H4 (cell line): ENCODE measurements at places on chromosomes 7 and 10.

- DNase-seq, result no peak
Measured at GRCh38 chr10:62708569-62708968, 96.0 kb upstream of the ADO start.

DNA sequence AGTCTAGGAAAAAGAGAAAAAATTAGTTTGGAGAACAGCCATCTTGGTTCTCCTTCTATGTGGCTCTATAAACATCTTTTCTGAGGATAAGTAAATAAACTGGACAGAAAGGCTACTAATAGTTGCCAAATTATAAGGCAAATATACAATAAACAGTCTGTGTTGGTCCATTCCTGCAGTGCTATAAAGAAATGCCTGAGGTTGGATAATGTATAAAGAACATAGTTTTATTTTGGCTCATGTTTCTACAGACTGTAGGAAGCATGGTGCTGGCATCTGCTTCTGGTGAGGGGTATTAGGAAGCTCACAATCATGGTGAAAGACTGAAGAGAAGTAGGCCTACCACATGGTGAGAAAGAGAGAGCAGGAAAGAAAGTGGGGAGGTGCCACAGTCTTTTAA, 209.7 kb downstream of the MACC1 start:
- DNase-seq, result peak; percentile 42

GRCh38 chr10:121598263-121599249, at the start of gene FGFR2:
Gene FGFR2 (minus strand): TSS chr10:121598444. CDS start chr10:121593817, 4,627 bp downstream.
- peak; percentile 46 for DNase-seq

DNA sequence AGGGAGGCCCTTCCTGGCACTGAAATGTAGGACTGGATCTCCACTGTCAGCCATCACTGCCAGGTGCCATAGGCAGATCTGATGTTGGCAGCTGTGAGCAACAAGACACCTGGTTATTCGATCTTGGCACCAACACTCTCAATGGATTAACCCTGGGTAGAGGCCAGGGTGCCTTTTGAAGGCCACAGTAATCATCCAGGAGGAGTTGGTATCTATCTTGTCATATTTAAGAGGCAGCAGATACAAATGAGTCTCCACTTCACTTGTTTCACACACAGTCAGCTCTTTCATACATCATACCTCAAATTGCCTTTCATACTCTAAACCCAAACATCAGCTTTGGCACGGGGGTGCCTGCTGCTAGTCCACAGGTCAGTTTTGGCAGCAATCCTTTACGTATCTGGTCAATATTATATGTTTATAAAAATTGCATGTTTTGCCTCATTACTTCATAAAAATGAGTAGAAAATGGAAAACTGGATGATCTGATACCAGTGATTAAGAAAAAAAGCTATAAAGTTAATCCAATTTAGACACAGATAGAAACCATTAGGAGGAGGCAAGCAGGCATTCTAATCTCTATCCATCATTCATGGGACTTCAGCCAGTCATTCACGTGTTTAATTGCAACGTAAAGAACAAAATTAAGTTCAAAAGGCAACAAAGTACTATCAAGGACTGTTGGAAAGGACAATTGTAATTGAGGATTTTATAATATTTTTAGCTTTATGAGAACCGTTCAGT, 12.7 kb upstream of the CACUL1 start:
- no peak for DNase-seq

DNA sequence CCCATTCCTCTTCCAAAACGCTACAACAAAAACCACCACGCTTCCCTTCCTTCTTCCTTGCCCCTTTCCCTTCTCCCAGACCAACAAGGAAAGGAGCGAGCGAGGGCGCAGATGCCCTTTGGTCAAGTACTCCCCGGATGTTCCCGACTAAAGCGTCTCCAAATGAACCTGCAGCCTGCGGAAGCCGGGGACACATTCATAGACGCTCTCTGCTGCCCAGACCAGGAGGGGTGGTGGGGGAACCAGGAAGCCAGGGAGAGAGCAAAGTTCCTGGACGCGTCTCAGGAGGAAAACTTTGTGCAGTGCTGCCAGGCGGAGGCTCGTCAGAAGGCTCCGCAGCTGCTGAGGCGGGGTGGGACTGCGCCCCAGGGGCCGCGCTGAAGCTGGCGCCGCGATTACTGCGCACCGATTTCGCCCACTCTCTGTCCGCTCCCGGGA, 754 bp downstream of the SEMA3D start:
- DNase-seq, result peak; percentile 41

DNA sequence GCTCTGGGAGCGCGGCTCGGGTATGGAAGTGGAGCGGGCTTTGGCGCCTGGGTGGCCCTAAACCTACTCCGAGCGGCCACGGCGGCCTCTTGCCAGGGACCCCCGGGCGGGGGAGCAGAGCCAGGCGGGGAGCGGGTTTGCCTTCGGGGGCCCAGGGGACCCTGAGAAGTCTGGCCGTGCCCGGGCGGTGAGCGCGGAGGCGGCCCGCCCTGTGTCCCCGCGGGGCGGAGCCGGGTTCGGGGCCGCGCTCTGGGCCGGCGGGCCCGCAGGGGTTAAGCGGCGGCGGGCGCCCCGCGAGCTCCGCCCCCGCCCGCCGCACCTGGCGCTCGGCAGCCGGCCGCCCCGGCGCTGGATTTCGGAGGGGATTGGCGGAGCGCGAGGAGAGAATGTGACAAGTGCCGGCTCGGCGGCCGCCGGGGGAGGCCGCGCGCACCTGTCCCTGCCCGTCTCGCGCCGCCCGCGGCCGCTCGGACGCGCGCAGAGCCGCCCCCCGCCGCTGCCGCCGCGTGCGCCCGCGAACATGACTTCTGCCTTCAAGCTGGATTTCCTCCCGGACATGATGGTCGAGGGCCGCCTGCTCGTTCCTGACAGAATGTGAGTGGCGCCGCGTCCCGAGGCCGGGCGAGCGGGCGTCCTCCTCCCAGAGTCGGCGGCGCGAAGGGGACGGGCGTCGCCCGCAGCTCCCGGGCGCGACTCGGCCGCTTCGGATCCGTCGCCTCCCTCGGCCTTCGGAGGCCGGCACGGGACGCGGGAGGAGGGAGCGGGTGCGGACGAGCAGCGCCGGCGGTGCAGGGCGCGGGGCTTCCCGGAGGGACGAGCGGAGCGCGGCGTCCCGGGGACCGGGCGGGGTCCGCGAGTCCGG, at the start of gene CELF2:
Gene CELF2, plus strand, starts transcription at position 303 of the 862 bp plus-strand sequence. Its CDS starts 218 bp downstream, at position 521.
- no peak for DNase-seq

DNA sequence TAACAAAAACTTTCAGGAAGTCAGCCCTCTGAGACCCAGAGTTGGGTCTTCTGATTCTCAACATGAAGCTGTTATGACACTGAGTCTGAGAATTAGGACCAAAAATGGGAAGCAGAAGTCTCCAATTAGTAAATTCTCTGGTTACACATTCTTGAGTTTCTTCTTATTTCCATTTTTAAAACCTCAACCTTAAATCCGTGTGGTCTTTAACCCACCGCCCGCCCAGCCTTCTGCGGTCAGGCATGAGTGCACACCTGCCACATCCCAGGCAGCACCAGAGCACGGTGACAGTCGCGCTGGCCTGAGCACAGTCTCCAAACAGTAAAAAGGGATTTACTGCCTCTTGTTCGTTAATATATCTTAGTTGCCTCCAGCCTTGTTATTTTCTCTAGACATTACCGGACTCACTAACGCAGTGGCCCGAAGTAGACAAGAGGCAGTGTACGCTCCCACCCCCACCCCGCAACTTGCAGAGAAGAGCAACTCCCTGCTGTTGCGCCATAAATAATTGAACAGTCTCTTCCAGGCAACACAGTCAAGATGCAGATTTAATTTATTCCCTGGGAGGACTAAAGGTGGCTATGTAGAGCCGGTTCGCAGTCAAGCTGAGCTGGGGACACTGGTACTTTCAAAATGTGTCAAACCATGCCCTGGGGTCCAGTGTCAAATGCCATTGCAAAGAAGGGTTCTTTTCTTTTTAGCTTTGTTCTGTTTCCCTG, 147.0 kb upstream of the CELF2 start:
- DNase-seq, result no peak

GRCh38 chr7:151687523-151688235, 168.0 kb upstream of the RHEB start:
- peak; percentile 99 for DNase-seq

DNA sequence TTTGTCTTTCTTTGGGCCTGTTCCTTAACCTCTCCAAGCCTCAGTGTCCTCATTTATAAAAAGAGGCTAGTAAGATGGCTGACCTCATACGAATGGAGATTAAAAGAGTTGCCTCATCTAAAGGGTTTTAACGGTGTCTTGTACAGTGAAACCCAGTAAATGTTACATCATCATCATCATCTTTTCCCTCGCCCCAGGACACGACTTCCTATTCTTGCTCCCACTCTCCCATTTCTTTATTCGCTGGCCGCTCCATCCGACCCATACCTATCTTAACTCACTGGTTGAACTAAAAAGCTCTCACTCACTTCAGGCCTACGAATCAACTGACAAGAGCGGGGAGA, 554 bp downstream of the FRA10AC1 start:
- no peak for DNase-seq

DNA sequence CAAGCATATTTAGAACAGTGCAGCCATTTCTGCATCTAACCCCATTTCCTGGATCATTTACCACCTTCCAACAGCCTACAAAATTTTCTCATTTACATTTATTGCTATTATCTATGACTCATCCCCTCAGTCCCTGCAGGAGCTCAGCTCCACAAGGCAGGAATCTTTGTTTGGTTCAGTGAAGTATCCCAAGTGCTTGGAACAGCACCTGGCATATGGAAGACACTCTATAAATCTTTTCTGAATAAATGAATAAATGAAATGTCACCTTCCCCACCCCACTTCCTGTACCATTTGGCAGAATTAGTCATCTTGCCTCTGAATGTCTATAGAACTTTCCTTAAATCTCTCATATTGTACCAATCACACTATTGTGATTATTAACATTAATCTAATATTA, 110.7 kb downstream of the HIP1 start:
- DNase-seq, result no peak

- no peak for DNase-seq
Measured at GRCh38 chr7:136230210-136230609, 253.1 kb upstream of the MTPN start.

GRCh38 chr7:123348690-123349089, 148.9 kb upstream of the SLC13A1 start:
- DNase-seq, result no peak

DNA sequence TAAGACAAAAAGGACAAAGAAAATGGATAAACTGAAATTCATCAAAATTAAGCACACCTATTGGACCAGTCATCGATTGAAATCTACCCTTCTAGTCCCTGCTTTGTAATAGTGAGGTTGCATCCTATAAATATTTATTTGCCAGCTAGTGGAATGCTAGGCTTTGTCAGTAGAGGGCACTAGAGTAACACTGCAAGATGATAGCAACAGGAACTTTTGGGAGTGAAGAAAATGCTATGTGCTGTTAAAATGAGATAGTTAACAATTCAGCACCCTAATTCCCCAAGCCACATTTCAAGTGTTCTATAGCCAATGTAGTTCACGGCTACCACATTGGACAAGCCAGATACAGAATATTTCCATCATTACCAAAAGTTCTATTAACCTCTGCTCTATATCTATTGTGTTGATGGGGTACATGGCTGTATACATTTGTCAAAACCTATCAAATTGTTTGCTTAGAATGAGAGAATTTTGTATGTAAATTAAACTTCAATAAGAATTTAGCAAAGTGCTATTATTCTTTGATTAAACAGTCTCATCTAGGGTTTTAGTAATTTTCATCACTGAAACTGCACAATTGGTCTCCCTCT, 69.8 kb downstream of the LSMEM1 start:
- peak; percentile 67 for DNase-seq

- no peak for DNase-seq
Measured at GRCh38 chr10:75127471-75127870, 16.0 kb downstream of the SAMD8 start.

DNA sequence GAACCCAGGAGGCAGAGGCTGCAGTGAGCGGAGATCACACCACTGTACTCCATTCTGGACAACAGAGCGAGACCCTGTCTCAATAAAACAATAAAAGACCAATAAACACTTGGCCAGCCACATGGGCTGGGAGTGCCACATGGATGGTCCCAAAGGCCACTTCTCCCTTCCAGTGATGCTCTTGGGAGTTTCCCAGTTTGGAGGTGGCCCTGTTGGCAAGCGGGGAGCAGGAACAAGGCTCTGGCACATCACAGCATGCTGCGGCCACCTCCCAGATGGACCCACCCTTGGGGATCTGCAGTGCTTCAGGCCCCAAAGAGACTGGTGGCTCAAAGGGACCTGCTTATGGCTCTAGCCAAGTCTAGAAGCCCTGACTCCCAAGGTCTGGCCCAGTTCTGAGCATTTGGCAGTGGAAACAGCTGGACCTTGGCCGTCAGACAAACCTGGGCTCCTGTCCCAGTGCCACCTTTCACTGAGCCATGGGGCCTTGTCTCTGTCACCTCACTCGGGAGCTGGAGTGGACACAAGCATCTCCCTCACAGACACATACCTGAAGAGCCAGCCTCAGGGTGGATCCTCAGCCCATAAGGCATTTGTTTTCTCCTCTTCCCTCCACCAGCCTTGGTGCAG, 91.7 kb downstream of the COL13A1 start:
- DNase-seq, result no peak

GRCh38 chr7:151060416-151061212, 1.2 kb downstream of the SLC4A2 start:
- DNase-seq, result peak; percentile 58

- no peak for DNase-seq
Measured at GRCh38 chr10:46233181-46233580, 53.6 kb upstream of the ANTXRL start.

GRCh38 chr7:33982425-33982786, 77.1 kb downstream of the BMPER start:
- peak; percentile 66 for DNase-seq

- DNase-seq, result no peak
Measured at GRCh38 chr7:32501522-32501921, 6.2 kb downstream of the AVL9 start.

GRCh38 chr10:72253578-72253977, 20.1 kb upstream of the DDIT4 start:
- no peak for DNase-seq

DNA sequence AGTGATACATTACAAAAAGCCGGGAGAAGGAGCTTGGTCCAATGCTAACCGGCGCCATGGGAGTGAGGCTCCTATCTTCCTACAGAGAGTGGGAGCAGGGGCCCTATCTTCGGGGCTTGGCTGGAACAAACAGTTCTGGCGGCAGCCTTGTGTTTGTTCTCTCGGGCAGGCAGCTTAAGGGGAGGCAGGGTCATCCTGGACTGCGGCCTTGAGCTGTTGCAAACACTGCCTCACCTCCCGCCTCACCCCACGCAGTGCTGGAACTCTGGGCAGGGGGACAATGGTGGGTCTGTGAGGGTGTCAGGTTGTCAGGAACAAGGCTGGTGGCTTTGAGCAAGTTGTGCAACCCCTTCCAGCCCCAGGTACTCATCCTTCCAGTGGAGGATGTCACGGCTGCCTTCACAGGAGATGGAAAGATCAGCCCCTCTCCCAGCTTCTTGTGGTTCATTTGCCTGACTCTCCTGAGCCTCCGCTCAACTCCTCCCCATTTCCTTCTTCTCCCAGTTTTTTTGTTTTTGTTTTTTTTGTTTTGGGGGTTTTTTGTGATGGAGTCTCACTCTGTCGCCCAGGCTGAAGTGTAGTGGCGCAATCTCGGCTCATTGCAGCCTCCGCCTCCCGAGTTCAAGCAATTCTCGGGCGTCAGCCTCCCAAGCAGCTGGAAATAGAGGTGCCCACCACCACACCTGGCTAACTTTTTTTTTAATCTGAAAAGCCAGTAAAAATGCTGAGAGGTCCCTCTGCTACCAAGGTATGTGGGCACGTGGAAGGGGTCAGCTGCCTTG, 57.4 kb downstream of the SPOCK2 start:
- DNase-seq, result no peak

GRCh38 chr10:120278069-120278468, 179.0 kb upstream of the PLPP4 start:
- no peak for DNase-seq

GRCh38 chr10:79375321-79376077, 28.2 kb downstream of the PPIF start:
- DNase-seq, result peak; percentile 62

GRCh38 chr7:27140126-27140857, 3.2 kb downstream of the HOXA5 start:
- no peak for DNase-seq

- DNase-seq, result no peak
Measured at GRCh38 chr10:52187521-52188258, 126.4 kb upstream of the DKK1 start.
